Activated CD4-positive, alpha-beta T cell treated with anti-CD3 and anti-CD28 coated beads, Interleukin-2, Interleukin-4, amounts not matched to agents 100 ng/mL and 50 ng/mL, durations not matched to agents 16 hours and 8 hours (primary cell): ENCODE measurements at places on chromosomes 4 and X.

GRCh38 chr4:11130195-11130970 is 298.3 kb downstream of the HS3ST1 start:
- DNase-seq: no peak

- peak; percentile 15 for DNase-seq
These were observed 16.6 kb downstream of the DCK start for GRCh38 chr4:71009890-71010588.

- DNase-seq: no peak
These were observed 65.2 kb upstream of the SLC7A11 start for GRCh38 chr4:138307319-138307718.

DNA sequence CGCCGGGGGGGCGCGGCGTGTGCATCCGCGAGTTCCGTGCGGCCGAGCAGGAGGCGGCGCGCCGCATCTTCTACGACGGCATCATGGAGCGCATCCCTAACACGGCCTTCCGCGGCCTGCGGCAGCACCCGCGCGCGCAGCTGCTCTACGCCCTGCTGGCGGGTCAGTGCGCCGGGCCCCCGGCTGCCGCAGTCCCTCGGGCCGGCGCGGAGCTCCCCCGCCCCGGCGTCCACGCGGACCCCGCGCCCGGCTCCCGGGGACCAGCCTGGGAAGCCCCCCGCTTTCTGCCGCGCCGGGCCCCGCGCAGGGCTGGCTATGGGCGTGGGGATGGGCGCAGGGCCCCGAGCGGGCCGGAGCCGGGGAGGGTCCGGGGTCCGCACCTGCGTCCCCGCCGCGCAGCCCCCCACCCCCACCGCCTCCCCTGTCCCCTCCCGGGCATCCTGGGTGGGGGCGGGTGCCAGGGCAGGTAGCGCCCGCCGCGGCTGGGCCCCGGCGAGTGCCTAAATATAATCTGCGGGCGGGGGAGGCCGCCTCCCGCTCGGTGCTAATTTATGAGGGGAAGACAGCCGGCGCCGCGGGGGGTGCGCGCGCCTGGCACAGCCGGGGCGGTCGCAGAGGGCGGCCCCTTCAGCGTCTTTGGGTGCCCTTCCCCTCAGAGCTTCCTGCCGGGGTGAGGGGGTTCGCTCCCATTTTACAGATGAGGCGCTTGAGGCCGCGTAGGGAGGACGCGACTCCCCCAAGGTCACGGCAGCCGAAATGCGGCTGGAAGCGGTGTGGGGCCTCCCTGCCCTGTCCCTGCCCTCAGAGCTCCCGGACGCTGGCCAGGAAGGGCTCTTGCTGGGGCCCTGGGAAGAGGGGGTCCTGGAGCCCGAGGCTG is 837 bp downstream of the NAT8L start:
- DNase-seq: no peak

- no peak for DNase-seq
These were observed 59.3 kb downstream of the MAD2L1 start for GRCh38 chr4:120007191-120007871.

DNA sequence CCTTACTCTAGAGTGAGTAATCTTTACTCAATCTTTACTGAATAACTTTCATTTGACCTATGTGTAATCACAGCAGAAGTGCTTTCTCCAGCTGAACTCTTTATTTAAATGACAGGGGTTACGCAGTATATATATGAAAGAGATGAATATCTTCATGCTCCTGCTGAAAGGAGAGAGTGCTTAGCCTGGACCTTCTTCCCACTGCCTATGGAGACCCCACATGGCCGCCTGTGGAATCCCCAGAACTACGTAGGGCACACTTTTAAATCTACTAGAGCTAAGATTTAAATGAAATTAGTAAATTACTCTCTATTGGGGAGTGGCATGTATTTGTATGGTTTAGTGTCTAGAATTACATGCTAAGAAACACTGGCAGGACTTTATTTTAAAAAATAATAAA is 391.2 kb downstream of the ANKRD50 start:
- DNase-seq: no peak

GRCh38 chr4:82775243-82775642 is 23.4 kb downstream of the SCD5 start:
- no peak for DNase-seq

- no peak for DNase-seq
These were observed 16.4 kb downstream of the C1QTNF7 start for GRCh38 chr4:15444276-15444675.

- DNase-seq: no peak
These were observed 12.8 kb upstream of the ABCG2 start for GRCh38 chr4:88171206-88171605.

- peak; percentile 35 for DNase-seq
These were observed 443.3 kb downstream of the GBA3 start for GRCh38 chr4:23135792-23136645.

DNA sequence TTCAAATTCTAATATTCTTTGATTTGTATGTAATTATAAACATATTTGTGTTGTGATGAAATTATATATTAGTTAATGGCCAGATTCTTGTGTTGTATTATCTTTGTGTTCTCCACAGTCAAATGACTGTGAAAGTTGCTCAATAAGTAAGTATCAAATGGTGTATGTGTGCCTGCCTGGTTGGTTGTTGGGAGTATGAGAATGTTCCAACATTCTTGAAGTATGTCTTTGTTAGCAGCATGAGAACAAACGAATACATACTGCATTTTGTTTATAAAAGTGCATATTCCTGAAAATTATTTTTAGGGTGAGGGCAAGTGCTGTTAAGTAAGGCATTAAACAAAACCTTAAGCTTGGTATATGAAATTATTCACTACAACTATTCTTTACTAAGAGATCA is 16.2 kb downstream of the ARHGEF38 start:
- DNase-seq: no peak

GRCh38 chrX:10615931-10616774 is 4.2 kb downstream of the MID1 start:
- peak; percentile 30 for DNase-seq

GRCh38 chr4:27763830-27764525 is 903.3 kb downstream of the STIM2 start:
- DNase-seq: no peak

DNA sequence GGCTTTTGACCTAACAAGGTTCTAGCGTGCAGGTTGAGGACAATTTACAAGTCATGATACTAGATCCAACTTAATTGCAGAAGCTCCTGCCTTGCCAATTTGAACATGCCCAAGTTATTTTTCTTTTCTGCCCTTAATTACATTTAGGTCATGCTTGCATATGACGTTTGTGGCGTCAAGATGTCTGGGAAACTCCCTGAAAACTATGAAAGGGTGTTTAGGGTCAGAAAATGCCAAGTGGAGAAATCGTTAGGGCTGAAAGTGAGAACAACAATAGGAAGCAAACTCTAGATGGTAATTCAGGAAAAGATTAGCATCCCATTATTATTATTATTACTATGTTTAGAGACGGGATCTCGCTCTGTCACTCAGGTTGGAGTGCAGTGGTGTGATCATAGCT is 38.2 kb upstream of the PLAC8 start:
- DNase-seq: no peak

DNA sequence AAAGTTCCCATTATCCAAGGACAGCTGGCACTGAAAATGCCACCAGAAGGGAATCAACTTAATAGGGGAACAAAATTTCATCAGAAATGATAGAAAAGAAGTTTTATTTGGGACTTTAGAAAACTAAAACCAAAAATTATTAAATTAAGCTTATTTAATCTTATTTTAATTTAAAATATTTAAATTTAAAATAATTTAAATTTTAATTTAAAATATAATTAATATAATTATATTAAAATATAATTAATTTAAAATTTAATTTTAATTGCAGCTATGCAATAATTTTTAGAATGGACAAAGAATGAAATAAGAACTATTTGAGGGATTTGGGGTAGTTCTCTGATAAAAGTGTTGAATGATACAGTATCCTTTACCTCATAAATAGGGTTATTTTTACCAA is 10.2 kb upstream of the VAMP7 start:
- no peak for DNase-seq

- no peak for DNase-seq
These were observed 135.8 kb downstream of the FAAH2 start for GRCh38 chrX:57422289-57422688.

DNA sequence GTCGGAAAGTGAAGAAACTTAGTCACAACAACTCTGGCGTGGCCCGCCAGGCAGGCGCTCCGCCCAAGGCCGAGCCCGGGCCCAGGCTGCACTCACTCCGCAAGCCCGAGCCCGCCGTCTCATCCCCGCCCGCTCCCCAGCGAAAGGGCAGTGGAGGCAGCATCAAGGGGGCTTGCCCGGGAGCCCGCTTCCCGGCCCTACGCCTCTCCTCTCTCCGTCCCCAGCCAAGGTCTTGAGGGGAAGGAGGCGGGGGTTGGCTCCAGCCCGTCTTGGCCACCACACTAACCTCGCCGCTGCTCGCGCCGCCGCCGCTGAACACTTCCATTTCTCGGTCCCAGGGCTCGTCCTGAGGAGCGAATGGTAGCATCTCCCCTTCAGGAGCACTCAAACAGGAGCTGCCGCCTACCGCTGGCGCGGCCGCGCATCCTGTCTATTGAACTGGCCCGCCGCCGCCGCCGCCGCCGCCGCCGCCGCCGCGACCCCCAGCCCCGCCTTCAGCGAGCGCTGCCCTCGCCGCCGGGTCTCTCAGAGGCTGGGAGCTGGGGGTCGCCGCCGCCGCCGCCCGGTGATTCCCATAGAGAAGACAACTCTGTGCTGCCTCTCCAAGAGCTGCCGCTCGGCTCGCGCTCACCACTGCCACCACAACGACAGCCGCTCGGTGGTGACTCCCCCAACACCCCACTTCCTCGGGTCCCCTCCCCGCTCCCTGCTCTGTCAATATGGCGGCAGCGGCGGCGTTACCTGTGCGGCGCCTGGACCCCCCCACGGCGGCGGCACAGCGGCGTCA is at the start of gene RPS6KA6:
TSS of gene RPS6KA6 (minus strand) at position 667 of the 787 bp plus-strand sequence. CDS start at position 367, 300 bp downstream.
- DNase-seq: no peak

DNA sequence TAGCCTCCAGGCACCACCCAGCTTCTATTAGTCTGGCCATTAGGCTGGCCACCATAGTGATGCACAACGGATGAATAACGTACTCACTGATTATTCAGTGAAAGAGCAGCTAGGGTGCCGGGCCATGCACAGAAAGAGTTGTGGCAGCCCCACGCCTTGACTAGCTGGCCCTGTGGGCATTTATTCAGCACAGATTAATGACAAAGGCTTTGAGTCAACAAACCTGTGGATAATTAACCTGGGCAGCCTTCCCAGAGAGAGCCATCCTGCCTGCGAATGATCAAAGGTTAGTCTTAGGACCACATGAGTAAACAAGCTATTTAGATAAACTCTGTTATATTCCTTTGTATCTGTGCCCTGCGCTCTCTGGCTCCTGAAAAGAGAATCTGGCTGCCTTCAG is 37.2 kb downstream of the MAP9 start:
- DNase-seq: no peak

- no peak for DNase-seq
These were observed 73.9 kb downstream of the APBB2 start for GRCh38 chr4:41140410-41140809.

DNA sequence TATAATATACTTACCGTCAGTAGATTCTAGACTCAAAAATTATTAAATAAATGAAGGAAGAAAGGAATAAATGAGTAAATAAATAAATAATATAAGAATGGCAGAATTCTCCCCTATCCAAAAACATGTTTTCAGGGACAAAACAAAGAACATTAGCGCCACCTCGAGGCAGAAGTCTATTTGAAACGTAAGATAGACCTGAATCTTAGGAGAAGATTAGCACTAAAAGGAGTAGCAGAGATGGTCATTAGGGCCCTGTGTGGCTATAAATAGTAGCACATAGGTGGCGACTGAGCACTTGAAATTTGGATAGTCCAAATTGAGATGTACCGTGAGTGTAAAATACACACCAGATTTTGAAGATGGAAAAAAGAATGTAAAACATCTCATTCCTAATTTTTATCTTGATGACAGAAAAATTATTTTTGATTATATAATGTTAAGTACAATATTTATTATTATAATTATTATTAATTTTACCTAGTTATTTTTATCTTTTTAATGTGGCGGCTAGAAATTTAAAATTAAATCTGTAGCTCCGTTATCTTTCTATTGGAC is 24.3 kb upstream of the SRD5A3 start:
- peak; percentile 58 for DNase-seq

DNA sequence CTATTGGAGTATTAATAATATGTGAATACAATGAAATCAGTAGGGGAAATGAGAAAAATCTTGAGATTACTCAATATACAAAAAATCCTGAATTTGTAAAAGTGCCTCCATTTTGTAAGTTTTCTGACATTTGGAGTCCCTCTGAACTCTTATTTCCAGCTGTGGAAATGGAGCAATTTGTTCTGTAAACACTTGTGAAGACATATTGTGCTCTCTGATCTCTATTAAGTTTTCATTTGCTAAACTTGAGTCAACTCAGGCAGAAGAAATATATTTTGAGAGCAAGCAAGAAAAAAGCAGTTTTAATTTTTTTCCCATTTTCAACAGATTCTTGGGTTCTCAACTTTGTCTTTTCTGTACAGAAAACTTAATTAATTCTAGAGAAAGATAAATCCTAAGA is 51.4 kb upstream of the PCDH18 start:
- DNase-seq: no peak

DNA sequence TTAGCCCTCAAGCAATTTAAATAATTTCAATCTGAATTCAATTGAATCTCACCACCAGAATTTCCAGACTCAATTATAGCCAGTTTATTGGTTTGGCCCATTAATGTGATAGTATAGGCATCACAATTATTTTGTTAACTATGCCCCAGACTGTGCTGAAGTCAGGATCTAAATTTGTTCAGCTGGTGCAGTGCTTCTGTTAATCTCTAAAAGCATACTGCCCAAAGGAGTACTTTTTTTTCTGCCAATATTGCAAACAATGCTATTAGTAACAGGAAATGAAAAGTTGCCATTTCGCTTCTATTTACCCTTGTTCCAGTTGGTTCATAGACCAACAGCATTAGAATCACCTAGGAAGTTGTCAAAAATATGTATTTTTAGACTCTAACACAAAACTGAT is 171.0 kb downstream of the GPM6A start:
- no peak for DNase-seq

- no peak for DNase-seq
These were observed 8.8 kb downstream of the MID1 start for GRCh38 chrX:10611441-10612090.

- DNase-seq: no peak
These were observed 134.7 kb downstream of the PALLD start for GRCh38 chr4:168631241-168632162.

GRCh38 chr4:3452376-3452775 is 10.6 kb downstream of the HGFAC start:
- DNase-seq: no peak

DNA sequence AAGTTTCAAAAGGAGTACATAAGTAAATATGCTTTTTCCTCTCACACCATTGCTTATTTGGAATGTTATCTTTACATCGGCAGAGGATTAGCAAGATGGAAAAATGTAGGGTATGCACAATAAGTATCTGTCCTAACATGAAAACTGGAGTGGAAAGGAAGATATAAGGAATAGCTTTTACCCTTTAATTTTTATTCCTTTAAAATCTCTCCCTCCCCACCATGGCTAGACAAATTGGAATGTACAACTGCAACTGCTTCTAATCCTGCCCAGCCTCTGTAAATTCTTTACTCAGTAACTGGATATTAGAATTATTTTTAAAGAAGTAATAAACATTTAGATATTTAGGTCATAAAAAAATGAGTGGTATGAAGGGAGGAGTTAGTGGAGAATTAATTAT is 171.5 kb downstream of the PCDH18 start:
- no peak for DNase-seq
